ENCODE measurements at places on chromosomes 4 and X.

- no peak for DNase-seq
Observed at GRCh38 chr4:81256059-81256970, 41.3 kb upstream of the PRKG2 start.

DNA sequence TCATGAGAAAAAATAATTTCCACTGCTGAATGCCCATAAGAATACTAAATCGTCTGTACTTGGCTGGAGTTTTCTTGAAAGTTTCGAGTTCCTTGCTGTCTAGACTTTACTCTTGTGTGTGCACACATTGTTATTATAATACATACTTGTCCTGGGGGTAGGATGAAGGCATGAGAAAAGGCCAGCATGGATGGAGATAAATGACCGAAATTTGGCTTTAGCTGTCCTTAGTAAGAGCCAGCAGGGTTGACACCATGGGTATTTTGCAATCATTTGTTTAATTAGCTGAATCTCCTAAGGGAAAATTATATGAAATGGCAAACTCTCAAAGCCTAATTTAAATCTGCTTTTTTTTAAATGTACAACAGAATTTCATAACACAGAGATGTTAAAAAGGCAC, 641.6 kb downstream of the ADGRL3 start:
- no peak for DNase-seq

- DNase-seq = no peak
Observed at GRCh38 chr4:52369649-52370048, 289.5 kb downstream of the USP46 start.

GRCh38 chr4:137200322-137200721, 332.0 kb downstream of the PCDH18 start:
- no peak for DNase-seq

- DNase-seq = no peak
Observed at GRCh38 chrX:131617182-131617581, 73.3 kb downstream of the OR13H1 start.

- DNase-seq = no peak
Observed at GRCh38 chr4:137968956-137969678, 273.0 kb downstream of the SLC7A11 start.

- DNase-seq = no peak
Observed at GRCh38 chr4:26584725-26585124, 841 bp downstream of the TBC1D19 start.
